Muscle of arm (tissue), 14 donors: ENCODE measurements at places on chromosomes 12 and 14.

DNA sequence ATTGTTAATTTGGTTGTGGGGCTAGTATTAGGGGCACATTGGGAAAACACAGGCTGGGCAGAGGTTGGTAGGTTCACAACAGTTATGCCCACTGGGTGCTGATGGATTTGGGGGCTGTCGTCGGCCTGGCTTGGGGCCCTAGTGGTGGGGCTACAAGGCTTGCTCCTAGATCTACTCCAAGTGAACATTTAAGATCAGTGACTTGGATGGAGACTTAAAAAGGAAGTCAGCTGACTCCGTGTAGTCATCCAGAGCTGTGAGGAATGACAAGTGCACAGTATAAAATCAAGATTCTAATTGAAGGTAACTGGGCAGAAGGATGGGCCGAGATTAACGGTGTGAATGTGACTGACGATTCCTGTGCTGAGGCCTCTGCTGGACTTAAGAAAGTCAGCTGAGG, 12.8 kb upstream of the NR4A1 start:
- DNase-seq = no peak

GRCh38 chr12:29429999-29430715, 49.2 kb upstream of the ERGIC2 start:
- DNase-seq = no peak

GRCh38 chr12:49750027-49750995, 9.0 kb downstream of the TMBIM6 start:
- DNase-seq = no peak

GRCh38 chr14:101862177-101862576, 100.7 kb downstream of the PPP2R5C start:
- no peak for DNase-seq

DNA sequence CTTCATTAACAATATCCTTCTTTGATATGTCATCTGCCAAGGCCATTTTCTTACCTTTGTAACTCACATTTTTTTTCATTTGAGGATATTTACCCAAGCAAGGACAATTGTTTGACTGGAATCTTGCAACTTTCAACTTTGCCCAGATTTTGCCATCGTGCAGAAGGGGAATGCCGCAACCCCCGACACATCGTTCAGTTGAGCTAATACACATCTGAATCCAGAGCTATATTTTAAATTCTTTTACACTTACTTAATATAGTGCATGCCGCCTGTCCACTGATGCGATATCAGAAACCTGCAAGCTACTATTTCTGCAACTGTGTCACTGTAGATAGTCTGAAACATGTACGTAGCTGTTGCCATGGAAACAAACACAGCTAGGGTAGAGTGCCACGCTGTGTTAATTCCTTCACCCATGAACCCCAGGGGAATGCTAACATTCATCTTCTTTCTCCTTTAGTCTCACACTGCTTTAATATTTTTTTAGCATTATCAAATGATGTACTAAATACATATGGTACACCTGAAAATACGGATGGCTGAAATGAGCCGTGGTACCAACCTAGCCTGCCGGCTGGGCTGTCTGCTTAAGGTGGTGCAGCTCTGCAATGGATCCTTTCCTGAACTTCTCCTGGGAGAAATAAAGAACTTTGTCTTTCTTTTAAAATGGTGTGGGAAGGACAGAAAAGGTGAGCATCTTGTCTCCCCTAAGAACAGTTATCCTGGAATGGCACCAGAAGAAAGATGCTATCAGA, 77.0 kb upstream of the FOXN3 start:
- DNase-seq = no peak

- DNase-seq = no peak
Measured at GRCh38 chr12:6322969-6323339, 12.5 kb downstream of the PLEKHG6 start.

- no peak for DNase-seq
Measured at GRCh38 chr12:76628745-76629144, 69.2 kb upstream of the OSBPL8 start.

DNA sequence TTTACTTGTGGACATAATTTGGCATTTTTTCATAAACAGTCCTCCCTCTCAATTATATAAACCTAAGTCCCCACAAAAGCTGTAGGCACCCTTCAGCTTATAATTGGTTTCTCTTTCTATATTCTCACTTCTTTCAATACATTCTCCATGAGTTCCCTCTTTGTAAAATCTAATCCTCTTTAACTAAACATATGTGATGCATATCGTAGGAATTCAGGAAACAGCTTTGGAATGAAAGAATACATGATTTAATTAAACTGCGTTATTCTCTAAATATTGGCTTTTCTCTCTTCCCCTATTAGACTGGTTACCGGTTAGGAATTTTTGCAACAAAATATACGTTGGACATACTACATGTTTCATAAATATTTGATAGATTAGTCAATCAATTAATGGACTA, 1122.6 kb downstream of the FLRT2 start:
- DNase-seq = no peak

- DNase-seq = no peak
Measured at GRCh38 chr14:104031384-104031783, 54.1 kb upstream of the ASPG start.

GRCh38 chr14:56463271-56463890, 116.2 kb upstream of the TMEM260 start:
- peak; percentile 32 for DNase-seq

GRCh38 chr12:57522887-57523705, 472 bp downstream of the MBD6 start:
- DNase-seq = peak; percentile 74

- DNase-seq = no peak
Measured at GRCh38 chr14:105839425-105840265, 313.3 kb downstream of the TMEM121 start.

DNA sequence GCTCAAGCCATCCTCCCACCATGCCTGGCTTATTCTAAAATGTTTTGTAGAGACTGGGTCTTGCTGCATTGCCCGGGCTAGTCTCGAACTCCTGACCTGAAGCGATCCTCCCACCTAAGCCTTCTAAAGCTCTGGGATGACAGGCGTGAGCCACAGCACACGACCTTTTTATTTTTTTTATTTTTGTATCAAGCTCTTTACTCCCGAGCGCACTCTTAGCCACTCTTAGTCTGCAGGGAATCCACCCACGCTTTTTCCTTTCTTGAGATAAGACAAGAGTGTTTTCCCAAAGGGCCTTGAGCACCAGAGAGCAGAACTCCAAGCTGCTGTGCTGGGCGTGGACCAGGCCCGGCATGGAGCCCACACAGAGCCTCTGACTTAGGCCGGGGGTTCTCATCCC, 23.4 kb downstream of the MAP1LC3B2 start:
- DNase-seq = no peak

DNA sequence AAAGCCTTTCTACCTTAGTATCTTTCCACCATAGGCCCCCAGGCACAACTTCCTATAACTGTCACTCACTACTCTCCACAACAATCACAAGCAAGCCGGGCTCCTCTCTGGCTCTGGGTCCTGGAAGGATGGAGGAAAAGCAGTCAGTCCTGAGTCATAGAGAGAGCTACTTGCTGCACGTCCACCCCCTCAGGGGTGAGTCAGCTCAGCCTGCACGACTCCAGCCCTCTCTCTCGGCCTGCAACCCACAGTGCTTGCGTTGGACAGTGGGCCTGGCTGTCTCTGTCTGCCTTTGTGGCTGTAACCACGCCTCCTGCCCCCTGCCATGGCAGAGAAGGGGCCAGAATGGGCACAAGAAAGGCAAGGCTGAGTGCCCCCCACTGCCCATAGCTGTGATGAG, 154.1 kb upstream of the FKBP4 start:
- DNase-seq = peak; percentile 13

GRCh38 chr12:82740-83139, 16.2 kb downstream of the IQSEC3 start:
- DNase-seq = no peak

- DNase-seq = peak; percentile 92
Measured at GRCh38 chr12:6927379-6928021, at the start of gene ATN1. ATN1 (plus strand) TSS chr12:6927959; CDS start chr12:6934002, 6,043 bp downstream.

DNA sequence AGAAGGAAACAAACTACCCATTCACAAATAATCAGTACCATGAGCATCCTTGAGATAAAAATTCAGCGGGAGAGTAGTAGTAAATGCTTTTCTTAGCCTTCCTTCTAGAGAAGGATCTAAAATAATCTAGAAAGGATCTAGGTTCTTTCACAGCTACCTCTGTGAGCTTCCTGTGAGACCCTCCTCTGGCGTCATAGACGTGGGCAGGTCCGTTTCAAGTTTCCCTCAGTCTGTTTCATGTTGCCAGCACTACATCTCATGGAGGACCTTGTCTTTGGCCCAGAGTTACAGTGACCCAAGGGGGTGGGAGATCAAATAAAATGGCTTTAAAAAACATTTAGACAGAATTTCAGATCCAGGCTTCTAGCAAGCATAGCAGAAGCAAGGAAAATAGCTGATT, 13.6 kb downstream of the DAAM1 start:
- DNase-seq = no peak

DNA sequence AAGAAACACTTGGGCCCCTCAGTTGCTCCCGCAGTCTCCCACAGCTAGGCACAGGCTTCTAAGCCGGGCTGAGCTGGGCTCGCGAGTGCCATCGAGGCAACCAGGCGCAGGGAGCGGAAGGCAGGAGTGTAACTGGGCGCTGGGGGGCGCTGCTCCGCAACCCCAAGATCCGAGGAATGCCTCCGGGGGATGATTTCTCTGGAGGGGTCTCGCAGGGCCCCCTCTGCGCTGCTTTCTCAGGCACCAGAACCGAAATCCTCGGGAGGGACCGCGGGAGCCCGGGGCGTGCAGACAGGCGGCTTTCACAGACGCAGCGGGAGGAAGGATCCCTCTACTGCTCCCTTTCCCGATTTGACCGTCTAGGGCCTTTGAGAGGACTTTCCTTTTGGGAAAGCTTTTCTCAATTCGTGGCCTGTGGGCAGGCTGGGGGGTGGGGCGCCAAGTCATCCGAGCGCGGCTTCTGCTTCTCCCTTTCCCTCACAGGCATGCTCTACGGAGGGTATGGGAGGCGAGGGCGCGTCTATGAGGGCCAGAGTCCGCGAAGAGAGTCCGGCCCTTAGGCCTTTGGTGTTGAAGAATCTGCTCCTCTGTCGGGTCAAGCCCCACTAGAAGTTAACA, 4.3 kb upstream of the NKX2-1 start:
- DNase-seq = no peak

- DNase-seq = no peak
Measured at GRCh38 chr14:35234012-35234805, 58.0 kb upstream of the PSMA6 start.

DNA sequence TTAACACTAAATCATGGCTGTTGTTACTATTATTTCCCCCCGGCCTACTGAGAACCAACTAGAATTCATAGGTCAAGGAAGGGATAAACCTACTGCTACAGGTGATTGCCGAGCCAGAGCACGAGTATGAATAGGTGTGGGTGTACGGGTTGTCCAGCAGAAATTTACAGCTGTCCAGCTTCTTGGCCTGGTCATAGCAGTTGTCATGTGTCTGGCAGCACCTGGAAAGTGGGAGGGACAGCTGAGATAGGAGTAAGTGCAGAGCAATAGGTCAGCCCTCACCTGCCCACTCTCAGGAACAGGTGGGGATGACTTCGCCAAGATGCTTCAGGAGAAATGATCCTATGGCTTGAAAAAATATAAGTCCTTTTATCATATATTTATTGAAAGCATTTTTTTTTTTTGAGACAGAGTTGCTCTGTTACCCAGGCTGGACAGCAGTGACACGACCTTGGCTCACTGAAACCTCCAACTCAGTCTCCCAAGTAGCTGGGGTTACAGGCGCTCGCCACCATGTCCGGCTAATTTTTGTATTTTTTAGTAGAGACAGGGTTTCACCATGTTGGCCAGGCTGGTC, 2.6 kb downstream of the PLA2G1B start:
- DNase-seq = no peak

- DNase-seq = peak; percentile 62
Measured at GRCh38 chr12:85575120-85576096, 260.8 kb downstream of the RASSF9 start.

GRCh38 chr14:102583726-102584125, 8.7 kb upstream of the RCOR1 start:
- DNase-seq = no peak

- no peak for DNase-seq
Measured at GRCh38 chr14:76376409-76376877, 506 bp downstream of the ESRRB start.

GRCh38 chr14:55190906-55191202, 531 bp downstream of the DLGAP5 start:
- DNase-seq = no peak

- DNase-seq = no peak
Measured at GRCh38 chr14:57714487-57714931, 151.4 kb downstream of the SLC35F4 start.

DNA sequence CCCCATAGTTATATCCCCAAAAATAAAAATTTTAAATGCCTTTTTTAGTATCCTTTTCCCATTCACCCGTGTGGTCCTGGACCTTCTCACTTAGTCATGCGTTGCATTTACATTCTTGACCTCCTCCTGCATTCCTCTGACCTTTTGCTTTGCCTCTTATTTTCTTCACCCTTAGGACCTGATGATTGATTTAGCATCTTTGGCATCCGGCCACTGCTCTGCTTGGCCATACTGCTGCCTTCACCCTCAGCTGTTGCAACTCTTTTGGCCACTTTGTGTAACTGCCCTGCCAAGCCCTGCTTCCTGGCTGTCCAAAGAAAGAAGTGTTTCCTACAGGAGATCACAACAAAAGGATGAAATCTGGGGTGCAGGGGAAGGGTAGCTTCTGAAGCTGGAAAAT, 48.8 kb upstream of the SLC38A4 start:
- DNase-seq = no peak

- DNase-seq = no peak
Measured at GRCh38 chr14:84432676-84433075, 1097.3 kb upstream of the FLRT2 start.

- no peak for DNase-seq
Measured at GRCh38 chr14:70808416-70809224, 693 bp downstream of the MAP3K9 start.

- no peak for DNase-seq
Measured at GRCh38 chr12:131980263-131980662, 30.5 kb downstream of the EP400 start.

GRCh38 chr12:114916124-114916523, 232.1 kb upstream of the TBX3 start:
- DNase-seq = no peak

- no peak for DNase-seq
Measured at GRCh38 chr12:111173836-111174235, 195.1 kb downstream of the PHETA1 start.

DNA sequence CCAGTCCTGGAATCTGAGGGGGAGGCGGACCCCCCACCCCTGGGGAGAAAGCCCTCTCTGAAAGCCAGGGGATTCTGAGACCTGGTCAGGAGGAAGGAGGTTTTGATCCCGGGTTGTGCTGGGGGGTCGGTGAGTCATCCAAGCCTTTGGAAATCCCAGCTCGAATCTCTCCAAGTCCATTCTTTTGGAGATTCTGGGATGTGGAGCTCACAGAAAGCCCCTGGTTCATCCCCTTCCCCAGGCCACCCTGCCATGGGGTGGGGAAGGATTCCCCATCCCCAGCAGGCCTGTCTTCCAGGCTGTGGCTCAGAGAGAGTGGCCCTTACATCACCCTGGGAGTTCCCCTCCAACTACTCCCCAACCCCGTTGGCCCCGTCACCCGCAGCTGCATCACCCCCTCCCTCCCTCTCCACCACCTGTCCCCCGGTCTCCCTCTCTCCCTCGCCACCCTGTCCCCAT, 14.3 kb downstream of the EXOC3L4 start:
- no peak for DNase-seq
